ENCODE measurements at places on chromosomes 11 and 22.

DNA sequence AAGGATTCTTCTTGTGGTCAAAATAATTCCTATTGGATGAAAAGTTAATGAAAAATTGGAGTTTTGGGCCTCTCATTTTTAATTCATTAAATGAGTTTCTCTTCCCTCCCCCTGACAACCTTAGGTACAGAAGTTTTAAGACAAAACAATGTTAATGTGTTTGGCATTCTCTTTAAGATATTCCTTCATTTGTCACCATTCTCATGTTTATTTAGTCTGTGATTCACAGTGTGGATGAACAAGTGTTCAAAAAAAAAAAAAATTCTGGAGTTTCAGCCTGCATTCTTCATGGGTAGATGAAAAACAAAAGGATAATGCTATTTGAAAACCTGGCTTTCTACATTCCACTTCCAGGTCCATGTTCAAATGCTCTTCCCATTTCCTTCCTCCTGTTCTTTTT lies 172.6 kb upstream of the LUZP2 start:
- no peak for DNase-seq

GRCh38 chr11:62922189-62922589 lies 1.0 kb upstream of the CHRM1 start:
- DNase-seq = no peak

DNA sequence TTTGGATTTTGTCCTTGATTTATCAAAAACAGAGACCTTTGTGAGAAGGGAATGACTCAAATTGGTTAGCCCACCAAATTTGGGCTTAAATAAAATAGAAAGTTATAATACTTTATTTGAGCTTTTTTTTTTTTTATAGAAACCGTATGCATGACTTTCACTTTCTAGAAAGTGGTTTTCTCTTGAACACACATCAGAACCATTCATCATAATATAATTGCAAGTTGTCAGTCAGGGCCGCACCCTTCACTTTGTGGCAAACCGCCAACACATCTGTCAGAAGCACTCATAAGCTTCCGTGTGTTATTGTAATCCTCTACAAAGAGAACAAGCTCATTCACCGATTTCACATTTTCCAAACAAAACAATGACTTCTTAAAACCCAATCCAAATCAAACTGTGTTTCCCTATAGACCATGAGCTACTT lies 76.1 kb downstream of the SOX6 start:
- no peak for DNase-seq

DNA sequence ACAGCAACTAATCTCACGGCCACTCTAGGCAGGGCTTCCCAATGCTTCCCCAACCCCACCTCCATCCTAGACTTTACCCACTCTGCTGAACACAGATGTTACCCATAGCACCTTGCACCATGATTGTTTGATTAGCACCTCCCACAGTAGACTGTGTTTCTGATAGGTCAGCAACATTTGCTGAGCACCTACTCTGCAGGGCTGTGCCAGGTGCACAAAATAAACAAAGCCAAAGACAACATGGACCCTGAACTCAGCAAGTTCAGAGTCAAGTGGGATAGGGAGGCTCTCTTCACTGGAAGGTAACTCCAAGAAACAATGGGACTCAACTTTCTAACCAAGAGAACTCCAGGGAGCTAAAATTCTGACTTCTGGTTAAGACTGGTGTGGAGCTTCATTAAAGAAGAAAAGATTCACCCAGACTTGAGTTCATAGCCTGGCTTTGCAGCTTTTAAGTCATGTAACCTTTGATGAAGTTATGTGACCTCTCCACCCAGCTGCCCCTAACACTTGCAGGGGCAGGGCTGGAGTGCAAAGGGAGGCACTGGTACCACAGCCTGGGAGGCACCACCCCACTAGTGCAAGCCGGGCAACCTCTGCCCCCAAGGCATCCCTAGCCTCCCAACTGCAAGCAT lies 6.7 kb upstream of the RTN4RL2 start:
- no peak for DNase-seq

GRCh38 chr11:7537265-7537664 lies 23.5 kb downstream of the PPFIBP2 start:
- no peak for DNase-seq

DNA sequence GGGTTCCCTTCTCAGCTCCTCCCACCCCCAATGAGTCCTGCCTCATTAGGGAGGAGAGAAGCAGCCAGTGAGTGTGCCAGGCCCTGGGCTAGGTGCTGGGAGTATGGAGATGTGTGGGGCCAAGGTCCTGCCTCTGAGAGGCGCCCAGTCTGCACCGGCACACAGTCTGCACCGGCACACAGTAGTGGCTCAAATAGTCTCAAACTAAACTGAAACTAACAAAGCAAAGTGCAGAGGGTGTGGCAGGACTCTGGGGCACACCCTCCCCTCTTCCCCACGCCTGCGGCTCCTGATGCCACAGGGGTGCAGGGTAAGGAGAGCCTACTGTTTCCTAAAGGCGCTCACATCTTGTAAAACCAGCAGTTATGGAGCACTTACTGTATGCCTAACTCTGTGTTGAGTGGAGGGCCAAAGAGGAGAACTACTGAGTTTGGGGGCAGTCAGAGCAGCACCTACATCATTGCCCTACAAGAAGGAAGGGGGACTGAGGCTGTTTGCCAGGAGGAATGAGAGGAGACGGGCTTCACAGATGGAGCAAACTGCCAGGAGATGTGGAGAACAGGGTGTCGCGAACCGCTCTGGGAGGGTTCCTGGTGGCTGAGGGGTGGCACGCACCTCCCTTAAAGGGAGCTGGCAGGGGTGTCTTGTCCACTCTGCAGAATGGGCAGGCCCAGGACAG lies 939 bp upstream of the SH3BP1 start:
- DNase-seq = no peak

GRCh38 chr11:108698844-108699642 lies 34.2 kb downstream of the DDX10 start:
- DNase-seq = no peak

DNA sequence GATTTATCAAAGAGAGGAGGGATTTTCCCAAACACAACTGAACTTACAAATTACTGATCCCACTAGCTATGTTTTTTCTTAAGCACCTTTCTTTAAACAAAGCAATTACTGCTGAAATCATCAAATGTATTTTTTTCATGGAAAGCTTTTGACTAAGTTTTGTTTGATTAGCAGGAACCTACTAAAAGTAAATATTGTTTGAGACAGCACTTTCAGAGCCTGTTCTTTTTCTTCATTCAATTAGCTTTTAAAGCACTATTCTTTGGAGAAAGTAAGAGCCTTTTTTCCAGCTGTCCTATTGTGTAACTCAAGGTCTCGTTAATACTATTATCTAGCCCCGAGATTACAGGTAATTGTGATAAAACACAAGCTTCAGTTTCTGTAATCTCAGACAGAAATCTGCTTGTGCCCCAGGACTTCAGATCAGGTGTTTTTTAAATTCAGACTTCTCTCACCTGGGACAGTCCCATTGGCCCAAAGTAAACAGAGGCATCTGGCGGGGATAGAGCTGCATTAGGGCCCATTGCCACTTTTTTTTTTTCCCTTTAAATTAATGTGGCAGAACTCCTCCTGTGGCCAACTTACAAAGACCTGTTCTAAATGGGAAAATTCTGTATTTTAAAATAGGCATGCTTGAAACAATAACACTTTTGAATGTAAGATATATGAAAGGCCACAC lies 11.0 kb downstream of the CSTPP1 start:
- DNase-seq = no peak

DNA sequence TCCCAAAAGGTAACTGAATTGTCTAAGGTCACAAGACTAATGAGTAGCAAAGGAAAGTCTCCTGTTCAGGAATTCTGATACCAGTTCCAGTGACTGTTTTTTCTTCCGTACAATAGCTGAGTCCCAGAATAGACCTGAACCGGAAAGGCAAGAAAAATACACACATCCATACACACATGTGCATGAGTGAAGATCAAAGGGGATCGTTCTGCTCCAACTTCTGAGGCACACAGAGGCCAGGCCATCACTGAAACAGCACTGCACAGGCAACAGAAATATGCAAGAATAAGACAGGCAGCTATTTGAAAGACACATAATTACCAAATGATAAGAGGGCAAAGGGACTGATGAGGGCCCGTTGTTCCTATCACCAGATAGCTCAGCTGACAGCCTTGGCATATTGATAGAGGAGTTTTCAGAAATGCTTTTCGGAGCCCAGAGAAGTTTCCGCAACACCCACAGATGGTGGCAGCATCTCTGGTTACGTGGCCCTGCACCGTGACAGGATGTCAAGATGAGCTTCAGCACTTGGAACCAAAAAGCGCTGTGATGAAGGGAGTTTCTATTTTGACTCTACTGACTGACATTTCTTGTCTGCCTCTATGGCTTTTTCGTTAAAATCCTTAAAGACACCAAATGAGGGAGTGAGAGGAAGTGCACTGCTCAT lies 280.6 kb downstream of the LARGE1 start:
- DNase-seq = no peak

GRCh38 chr11:79822766-79823165 lies 381.9 kb upstream of the TENM4 start:
- DNase-seq = no peak

DNA sequence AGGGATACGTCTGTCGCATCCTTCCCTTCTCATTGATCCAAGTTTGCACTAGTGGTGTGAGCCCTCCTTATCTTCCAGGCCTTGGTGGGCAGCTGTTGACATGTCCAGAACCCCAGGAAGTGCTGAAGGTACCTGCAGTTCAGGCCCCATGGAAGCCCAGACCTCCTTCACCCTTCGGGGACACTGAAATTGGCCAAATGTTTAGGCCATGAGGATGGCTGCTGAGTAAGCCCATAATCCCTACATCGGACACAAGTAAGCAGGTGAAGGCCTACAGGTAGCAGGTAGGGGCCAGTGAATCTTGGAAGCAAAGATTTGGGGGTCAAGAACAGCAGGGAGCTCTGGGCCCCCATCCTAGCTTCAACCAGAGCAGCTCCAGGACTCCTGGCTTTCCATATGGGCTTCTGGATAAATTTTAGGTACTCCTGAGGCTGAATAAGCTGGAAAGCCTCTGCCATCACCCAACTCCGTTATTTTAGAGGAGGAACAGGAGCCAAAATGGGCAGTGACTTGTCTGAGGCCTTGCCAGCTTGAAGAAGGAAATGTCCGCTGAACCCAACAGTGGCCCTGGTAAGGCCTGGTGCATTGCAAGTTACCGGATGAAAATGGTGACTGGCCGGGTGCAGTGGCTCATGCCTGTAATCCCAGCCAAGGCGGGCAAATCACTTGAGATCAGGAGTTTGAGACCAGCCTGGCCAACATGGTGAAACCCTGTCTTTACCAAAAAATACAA lies 45.2 kb downstream of the MORC2 start:
- peak; percentile 12 for DNase-seq

- peak; percentile 41 for DNase-seq
These were observed 10.3 kb downstream of the MRGPRF start for GRCh38 chr11:69002570-69003231.

GRCh38 chr11:134701564-134702165 lies 289.6 kb upstream of the B3GAT1 start:
- no peak for DNase-seq

DNA sequence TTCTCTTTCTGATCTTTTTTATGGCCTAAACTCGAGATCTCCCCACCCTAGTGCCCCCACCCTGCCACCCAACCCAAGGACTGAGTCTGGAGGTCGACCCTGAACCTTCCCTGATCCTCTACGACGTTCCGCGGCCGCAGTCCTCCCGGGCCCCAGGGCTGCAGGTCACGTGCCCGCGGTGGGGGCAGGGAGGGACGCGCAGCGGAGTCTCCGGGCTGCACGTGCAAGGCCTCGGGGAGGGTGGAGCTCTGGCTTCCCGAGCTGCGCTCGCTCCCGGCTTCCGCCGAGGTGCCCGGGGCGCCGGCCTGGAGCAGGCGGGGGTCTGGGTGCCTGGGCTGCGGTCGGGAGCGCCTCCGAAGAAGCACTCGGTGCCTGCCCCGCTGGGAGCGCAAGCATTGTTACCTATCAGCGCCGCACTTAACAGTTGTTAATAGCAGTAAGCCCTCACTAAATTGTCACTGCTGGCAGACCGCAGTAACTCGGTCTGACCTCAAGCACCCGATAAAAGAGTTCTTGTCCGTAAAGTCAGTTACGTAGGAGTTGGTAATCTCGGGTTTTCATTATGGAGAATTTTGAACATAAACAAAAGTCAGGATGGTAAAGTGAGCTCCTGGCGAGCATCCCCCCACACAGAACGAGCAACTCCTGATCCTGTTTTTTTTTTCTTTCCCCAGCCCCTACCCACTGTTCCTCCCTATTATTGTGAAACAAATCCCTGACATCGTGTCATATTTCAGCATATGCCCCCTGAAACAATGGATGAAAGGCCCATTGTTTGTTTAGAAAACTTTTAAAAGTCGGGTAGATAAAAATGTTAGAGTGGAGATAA lies 69.7 kb upstream of the EP300 start:
- DNase-seq = peak; percentile 90

DNA sequence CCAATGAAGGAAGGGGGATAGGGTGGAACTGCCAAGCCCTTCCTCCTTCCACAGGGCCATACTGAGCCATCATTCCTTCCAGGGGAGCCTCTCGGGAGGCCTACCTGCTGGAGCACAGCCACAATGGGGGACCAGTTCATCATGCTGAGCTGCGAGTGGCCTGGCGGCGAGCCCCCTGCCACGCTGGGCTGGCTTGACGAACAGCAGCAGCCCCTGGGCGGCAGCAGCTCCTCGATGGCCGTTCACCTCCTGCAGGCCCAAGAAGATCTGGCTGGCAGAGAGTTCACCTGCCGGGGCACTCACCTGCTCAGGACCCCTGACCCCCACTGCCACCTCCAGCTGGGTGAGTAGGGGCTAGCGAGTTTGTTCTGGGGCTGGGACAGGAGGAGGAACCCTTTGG lies 5.9 kb downstream of the VSIG10L2 start:
- DNase-seq = no peak

- no peak for DNase-seq
These were observed 9.1 kb upstream of the OR10D3 start for GRCh38 chr11:124174001-124174583.

DNA sequence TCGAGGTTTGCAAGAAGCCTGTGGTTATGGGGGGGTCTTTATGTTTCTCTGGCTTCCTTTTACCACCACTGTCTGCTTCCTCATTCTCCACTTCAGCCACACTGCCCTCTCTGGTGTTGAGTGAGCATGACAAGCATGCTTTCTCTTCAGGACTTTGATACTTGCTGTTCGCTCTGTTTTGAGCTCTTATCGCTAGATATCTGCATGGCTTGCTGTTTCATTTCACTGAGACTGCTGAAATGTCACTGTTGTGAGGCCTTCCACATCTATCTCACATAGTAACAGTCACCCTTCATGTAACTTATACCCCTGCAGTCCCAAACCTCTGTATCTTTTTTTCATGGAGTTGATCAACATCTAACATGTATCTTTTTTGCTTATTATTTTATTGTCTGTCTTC lies 59.8 kb downstream of the TMEM135 start:
- peak; percentile 52 for DNase-seq

DNA sequence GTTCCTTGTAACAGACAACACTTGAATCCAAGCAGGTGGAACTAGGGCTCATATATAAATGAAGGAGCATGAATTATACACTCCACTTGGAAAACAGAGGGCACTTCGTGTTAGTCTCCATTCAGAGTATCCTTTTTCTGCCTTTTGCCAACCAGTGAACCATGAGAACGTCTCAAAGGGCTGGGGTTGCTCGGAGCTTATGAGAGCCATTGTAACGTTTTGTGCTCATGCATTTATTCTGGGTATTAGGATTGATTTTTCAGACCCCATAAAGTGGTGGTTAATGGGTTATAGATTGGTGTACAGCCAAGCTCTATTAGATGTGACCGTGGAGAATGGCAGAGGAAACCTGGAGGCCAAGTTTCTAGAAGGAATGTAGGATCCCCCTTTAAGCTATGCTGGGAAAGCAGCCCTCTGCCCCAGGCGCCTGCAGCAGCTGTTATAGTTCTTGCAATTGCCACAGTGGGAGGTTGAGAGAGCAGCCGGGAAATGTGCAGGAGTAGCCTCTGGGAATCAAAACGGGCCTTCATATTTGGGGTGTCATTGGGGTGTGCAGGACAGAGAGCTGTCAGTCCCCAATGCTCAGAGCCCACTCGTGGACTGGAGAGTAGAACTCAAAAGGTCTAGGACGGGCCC lies 54.6 kb upstream of the ASPHD2 start:
- no peak for DNase-seq
